ENCODE measurements at places on chromosomes 5 and 9.
A peak's percentile ranks its signal among the peaks of the same experiment; 100 is the strongest.

- DNase-seq: no peak
These were observed 14.5 kb downstream of the PLPP1 start for GRCh38 chr5:55520117-55520839.

GRCh38 chr9:31137176-31138160 is 1247.0 kb upstream of the ACO1 start:
- no peak for DNase-seq

DNA sequence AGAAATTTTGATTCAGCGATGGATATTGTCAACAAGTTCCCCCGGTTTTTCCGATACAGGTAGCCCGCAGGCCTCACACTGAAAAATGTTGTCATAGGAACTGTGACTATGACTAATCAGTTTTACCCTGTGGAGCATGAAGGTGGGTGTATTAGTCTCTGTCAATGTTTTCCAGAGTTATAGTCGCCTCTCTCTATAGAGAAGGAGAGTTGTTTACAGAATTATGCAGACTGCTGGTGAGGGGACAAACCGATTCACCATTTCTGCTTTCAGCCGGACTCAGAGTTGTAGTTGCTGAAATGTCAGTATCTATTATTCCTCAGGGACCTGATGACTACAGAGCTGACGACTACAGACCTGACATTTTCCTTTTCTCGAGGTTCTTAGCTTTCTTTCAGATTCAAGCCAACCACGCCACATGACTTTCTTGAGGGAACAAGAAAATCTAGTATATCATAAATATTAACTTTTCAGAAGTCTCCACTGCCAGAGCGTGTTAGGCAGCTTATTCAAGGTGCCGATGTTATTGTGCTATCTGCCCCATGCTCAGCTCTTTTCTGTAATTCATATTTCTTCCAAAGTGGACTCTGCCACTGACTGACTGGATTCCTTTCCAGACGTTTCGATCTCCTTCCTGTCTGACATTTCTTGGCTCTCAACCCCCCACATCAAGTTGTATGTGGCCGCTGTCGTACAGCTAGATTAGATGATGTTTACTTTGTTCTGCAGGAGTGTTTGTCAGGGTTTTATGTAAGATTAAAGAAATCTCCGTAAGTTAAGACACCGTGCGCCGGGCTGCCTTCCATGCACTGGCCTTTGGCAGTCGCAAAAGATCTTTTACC is 178.1 kb downstream of the FGF1 start:
- DNase-seq: no peak

DNA sequence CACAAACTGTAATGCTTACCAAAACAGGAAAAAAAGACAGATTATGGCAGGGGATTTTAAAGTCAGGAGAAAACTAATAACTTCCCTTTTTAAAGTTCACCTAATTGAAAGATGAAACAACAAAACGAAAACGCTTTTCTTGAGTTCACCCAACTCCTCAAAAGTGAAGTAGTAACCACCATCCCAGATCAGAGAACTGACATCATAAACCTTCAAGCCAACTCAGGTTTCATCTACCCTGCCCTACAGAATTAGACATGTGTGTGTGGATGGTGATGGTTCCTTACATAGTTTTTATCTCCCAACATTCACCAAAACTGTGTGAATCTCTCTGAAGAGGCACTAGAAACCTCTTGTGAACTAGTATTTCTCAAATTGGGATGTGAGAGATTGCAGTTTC is 195.2 kb upstream of the PTGER4 start:
- no peak for DNase-seq

GRCh38 chr5:116559239-116559638 is 15.4 kb downstream of the SEMA6A start:
- DNase-seq: no peak

DNA sequence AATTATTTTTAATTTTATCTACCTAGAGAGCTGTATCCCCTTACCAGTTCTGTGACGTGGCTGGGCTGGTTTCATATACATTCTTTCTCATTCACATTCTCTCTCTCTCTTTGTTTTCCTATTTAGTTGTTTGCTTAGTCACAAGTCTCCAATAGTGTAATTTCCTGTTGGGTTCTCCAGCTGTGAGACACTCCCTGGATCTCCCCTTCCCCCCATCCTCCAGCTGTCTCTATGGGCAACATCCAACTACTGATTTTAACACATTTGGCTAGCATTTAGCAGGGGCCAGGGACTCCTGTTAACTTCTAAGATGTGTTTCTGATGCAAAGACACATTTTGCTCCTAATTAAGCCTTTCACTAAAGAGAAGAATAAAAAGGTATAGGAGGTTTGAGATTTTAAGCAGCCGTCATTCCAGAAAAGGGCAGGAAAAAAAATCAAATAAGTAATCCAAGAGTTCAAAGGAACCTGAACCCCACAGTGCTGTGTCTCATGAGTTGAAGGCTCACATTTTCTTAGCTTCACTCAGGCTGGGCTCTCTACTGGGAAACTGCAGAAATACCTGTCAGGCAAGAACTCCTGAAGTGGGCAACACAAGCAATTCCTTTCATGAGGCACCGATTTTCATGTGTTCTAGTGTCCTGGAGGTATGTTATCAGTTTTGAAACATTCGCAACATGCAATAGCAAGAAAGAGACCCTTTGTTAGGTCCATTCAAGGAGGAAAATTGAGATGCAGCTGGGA is 198.7 kb upstream of the C9orf72 start:
- no peak for DNase-seq

DNA sequence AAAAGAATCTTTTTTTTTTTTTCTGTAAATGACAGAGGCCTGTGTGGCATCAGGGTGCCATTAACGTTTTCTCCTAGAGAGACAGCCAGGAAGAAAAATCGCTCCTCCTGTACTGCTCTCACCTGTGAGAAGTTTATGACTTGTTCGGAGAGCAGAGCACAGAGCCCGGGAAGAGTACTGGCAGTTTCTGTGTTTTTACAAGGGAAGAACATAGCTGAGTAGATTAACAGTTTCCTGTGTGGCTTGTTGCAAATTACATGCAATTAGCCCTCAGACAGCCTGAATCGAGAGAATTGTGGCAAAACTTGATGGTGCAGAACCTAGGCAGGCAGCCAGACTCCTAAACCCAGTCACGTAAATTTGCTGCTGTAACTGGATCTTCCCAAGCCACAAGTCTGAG is 32.1 kb downstream of the PRKACG start:
- no peak for DNase-seq

- DNase-seq: no peak
These were observed 25.8 kb upstream of the FRRS1L start for GRCh38 chr9:109192732-109193361.

DNA sequence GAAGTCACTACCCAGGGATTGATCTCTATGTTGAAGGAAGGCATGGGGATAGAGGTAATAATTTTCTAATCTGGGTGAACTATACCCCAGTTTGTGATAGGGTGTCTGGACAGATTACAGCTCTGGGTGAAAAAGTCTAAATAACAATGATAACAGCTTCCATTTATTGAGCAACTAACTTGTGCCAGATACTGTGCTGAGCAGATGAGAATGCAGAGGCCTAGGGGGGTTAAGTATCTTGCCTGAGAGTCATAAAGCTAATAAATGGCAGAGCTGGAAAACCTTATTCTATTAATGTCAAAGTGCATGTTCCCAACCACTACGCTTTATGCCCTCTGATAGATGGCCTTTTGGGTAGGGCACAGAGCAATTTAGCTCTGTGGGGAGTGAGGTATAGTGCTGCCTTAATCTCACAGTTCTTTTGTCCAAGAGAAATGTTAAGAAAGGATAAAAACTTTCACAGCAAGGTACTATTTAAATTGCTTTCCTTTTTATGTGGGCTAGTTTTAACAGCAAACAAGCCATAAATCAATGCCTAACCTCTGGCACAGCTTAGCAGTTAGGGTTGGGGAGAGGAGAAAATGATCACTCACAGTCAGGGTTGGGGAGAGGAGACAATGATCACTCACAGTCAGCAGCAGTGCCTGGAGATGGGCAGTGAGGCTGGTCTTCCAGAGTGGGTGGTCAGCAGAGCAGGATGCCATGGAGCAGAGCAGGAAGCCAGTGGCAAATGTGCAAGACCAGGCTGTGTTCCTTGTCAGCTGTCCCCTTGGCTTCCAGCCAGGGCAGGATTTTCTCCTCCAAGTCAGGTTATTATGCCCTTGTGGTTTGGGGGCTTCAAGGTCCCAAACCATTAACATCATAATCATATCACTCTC is 187.0 kb downstream of the CARTPT start:
- no peak for DNase-seq

DNA sequence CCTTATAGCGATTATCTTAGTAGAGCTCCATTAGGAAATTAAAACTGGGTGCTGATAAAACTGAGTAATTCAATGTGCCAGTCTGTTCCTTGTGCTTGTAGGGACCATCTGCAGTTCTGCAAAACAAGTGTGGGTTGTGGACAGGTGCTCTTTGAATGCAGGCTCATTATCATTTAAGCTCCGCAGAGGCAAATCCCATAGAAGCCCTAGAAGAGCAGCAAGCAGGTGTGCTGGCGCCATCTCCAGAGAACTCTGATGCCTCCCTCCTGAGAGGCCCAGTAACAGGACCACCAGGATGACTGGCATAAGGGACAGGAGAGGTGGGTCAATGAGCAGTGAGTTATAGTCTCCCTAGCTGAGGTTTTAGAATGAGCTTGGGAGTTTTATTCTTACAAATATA is 1342.4 kb upstream of the DMAC1 start:
- DNase-seq: no peak

GRCh38 chr5:85077581-85077980 is 692.9 kb upstream of the EDIL3 start:
- no peak for DNase-seq

- DNase-seq: no peak
These were observed 205.5 kb downstream of the CACNA1B start for GRCh38 chr9:138082918-138083636.

- peak; percentile 42 for DNase-seq
These were observed 14.9 kb downstream of the TRIM7 start for GRCh38 chr5:181189962-181190710.

- no peak for DNase-seq
These were observed 43.1 kb downstream of the NACC2 start for GRCh38 chr9:136051837-136052471.

GRCh38 chr5:133801955-133802751 is 166.3 kb downstream of the C5orf15 start:
- no peak for DNase-seq

DNA sequence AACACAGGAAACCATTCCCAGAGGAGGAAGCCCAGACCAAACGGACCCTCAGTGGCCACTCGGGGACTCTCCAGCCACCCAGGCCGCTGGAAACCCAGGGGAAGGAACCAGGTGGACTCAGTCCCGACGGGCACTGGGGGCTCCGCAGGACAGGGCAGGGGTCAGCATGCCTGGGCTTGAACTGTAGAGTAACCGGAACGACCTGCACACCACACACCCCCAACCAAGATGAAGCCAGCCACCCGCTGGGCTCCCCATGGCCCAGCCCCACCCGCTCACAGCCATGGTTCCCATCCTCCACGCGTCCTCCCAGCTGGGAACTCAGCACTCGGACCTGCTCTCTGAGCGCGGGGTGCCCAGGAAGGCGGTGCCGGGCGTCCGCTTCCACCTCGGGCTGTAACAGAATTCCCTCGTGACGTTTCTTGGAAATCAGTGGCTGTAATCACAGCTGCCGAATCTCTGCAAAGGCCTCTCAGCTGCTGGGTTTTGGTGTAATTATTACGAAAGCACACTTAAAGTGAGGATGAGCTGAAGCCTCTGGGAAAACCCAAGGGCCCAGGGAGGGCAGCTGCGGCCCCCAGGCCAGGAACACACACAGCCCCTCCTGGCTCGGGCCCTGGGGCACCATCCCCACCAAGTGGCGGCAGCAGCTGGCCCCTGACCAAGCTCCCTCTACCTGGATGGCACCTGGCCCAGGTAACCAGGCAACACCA is 13.8 kb downstream of the NACC2 start:
- no peak for DNase-seq

- peak; percentile 64 for DNase-seq
These were observed 3.1 kb downstream of the GTF3C4 start for GRCh38 chr9:132673355-132673754.

- no peak for DNase-seq
These were observed 48.7 kb downstream of the CAMSAP1 start for GRCh38 chr9:135858491-135859185.

DNA sequence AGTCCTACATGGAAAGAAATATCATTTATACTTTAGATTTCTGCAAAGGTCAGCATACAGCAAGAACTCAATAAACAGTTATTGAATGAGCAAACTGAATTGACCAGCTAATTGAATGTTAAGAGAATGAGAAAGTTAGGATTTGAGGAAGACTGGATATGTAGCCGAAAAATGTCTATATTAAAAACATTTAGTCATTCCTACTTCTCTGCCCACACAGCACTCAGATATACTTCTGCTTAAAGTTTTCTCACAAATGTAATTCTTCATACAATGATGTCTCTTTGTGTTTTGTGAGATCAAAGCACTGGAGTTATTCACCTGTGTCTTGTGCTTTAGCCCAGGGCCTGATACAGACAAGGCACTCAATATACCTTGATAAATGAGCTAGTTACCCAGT is 188.6 kb downstream of the PARP8 start:
- DNase-seq: no peak

- no peak for DNase-seq
These were observed 87.1 kb downstream of the STARD4 start for GRCh38 chr5:111425205-111425604.

- DNase-seq: no peak
These were observed 29.8 kb downstream of the PRUNE2 start for GRCh38 chr9:76876098-76876497.

DNA sequence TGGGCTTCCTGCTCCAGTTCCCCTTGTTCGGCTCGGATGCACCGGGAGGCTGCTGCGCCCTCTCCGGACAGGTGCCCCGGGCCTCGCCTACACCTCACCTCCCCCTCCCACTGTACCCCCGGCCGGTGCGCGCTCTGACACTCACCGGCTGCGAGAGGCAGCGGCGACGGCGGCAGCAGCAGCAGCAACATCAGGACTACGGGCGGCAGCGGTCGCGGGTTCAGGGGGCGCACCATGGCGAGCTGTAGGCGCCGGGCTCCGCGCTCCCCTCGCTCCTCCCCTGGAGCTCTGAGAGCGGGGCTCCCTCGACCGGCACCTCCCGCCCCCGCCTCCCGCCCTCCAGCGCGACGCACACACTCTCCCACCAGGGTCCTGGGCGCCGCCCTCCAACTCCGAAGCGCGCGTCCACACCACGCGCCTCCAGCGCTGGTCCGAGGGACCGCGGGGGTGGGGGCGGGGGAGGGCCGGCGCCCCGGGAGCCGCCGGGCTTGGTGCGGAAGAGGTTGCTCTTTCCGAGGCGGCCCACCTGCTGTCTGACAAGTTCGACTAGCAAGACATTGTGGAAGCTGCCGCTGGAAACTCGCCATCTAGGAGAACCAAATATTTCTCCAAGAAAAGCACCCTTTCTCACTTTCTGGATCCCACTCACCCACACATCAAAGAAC is at the start of gene GFRA3:
TSS of gene GFRA3 (minus strand) at position 433 of the 665 bp plus-strand sequence. CDS start at position 236, 197 bp downstream.
- DNase-seq: peak; percentile 11

DNA sequence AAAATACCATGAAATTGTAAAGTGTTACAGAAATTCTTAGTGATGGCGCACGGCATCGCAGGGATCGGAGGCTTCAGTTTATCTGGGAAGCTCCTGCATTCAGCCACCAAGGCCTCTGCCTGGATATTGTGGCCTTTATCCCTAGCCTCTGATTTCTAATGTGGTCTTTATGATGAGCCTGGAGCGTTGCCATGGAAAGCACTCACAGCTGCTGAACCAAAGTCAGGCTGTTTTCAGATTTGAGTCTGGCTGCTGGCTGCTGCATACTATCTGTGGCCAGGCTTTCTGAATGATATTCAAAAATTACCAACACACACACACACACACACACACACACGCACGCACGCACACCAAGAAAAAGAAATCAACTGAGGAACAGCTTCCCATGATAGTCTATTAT is 101.1 kb upstream of the ZNF366 start:
- DNase-seq: no peak
